ENCODE measurements at places on chromosomes 2 and 18.

GRCh38 chr2:55970500-55970899 lies 46.9 kb upstream of the EFEMP1 start:
- no peak for DNase-seq

GRCh38 chr2:26840937-26841610 lies 6.9 kb upstream of the DPYSL5 start:
- no peak for DNase-seq

DNA sequence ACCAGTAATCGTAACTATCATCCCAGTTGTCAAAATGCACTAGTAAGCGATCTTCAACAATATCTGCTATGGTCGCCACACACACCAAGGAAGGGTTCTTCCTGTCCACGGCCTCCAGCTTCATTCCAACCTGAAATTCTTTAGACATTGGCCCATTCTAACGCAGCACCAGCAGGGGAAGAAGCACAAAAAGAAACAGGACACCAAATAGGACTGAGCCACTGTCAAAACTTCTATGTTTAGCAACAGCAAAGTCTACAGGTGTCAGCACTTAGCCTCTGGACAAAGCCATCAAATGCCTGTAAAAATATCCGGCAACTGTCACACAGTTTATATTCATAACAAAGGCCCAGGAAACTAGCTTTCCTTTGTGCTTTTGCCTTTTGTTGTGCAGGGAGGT lies 175.0 kb downstream of the L3MBTL4 start:
- DNase-seq, result no peak

- DNase-seq, result no peak
Measured at GRCh38 chr18:77165503-77166188, 33.1 kb upstream of the MBP start.

GRCh38 chr2:79936715-79937114 lies 367.8 kb downstream of the LRRTM1 start:
- DNase-seq, result no peak

Measured in activated T-helper 9 cell treated with anti-CD3 and anti-CD28 coated beads, Interleukin-2, amount 50 U/mL, for 16 hours (primary cell).